ENCODE measurements at places on chromosomes 11 and 22.

DNA sequence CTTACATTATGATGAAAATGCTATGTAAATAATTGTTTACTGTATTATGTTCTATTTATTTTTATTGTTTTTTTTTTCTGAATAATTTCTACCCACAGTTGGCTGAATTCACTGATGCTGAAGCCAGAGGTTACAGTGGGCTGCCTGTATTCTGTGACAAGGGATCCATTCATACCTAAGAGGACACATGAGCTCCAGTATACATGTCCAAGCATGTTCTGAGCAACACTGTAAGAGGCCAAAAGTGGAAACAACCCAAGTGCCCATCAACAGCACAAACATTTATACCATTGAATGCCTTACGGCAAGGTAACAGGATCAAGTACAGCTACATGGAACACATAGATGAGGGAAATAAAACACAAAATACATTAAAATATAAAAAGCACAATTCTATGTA is 1.4 kb upstream of the SRSF8 start:
- no peak overlapping the region for H3K27ac ChIP-seq
- H3K27me3 ChIP-seq, result peaks cover 3% of the 10 kb centered on the region
- H3K4me1 ChIP-seq, result peaks cover 22% of the 10 kb centered on the region
- H3K36me3 ChIP-seq, result peaks cover 1% of the 10 kb centered on the region

- DNase-seq, result peak; percentile 28
- H3K4me3 ChIP-seq, result no peak overlapping the region
- H3K4me1 ChIP-seq, result peaks cover 4% of the 10 kb centered on the region
- H3K27ac ChIP-seq, result no peak overlapping the region
These were observed 84.7 kb downstream of the DGCR2 start for GRCh38 chr22:19037282-19038163.

- no peak overlapping the region for H3K4me3 ChIP-seq
- no peak for DNase-seq
- no peaks in the 10 kb centered on the region for H3K27me3 ChIP-seq
- no peaks in the 10 kb centered on the region for H3K36me3 ChIP-seq
- H3K27ac ChIP-seq, result no peak overlapping the region
- H3K4me1 ChIP-seq, result no peaks in the 10 kb centered on the region
These were observed 19.1 kb downstream of the ARHGEF17 start for GRCh38 chr11:73326929-73327811.

DNA sequence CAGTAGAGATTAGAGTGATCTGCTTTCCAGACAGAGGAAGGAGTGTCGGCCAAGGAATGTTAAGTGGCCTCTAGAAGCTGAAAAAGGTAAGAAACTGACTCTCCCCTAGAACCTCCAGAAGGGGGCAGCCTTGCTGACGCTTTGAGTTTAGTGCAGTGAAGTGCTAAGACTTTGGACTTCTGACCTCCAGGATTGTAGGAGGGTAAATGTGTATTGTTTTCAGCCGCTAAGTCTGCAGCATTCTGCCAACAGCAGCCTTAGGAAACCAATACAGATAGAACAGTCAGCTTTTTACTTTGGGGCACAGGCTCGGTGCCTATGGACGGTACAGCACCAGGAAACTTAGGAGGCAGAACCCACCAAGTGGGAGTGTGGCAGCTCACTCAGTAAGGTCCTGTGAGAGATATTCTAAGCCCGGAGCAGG is 3.6 kb upstream of the TBC1D22A start:
- DNase-seq, result peak; percentile 75
- H3K27me3 ChIP-seq, result no peaks in the 10 kb centered on the region
- H3K36me3 ChIP-seq, result peaks cover 4% of the 10 kb centered on the region
- H3K27ac ChIP-seq, result peak overlapping the region; percentile 12

DNA sequence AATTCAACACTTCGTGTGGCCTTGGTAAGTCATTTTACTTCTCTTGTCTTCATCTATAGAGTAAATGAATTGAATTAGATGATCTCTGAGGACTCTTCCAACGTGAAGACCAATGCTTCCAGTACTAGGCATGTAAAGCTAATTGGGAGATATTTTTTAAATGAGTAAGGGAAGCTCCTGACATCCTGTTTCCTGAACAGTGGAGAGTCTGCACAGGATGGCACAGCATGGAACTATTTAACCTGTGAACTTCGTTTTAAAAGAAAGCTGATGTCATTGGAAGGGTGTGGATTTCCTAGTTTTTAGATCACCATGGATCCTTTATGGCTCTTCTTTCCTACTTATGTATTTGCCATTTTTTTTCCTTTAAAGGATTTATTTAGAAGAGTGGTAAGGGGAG is 48.4 kb upstream of the HSD17B12 start:
- H3K36me3 ChIP-seq, result no peaks in the 10 kb centered on the region
- peaks cover 55% of the 10 kb centered on the region for H3K27me3 ChIP-seq
- DNase-seq, result no peak
- no peaks in the 10 kb centered on the region for H3K4me1 ChIP-seq
- no peak overlapping the region for H3K4me3 ChIP-seq
- H3K27ac ChIP-seq, result no peak overlapping the region

DNA sequence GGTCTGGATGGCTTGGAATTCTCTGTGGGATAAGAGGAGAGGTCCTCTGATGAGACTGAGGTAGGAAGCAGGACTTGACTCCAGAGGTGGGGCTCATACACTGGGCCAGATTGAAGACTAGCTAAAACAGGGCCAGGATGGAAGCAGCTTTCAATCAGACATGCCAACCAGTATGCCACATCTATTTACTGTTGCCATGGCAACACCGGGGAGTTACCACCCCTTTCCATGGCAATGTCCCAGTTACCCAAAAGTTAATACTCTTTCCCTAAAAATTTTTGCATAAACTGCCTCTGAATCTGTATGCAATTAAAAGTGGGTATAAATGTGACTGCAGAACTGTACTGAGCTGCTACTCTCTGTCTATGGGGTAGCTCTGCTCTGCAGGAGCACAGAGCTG is 247.5 kb upstream of the ZBED5 start:
- no peak for DNase-seq
- no peak overlapping the region for H3K4me3 ChIP-seq
- H3K27ac ChIP-seq, result no peak overlapping the region
- no peaks in the 10 kb centered on the region for H3K36me3 ChIP-seq

GRCh38 chr11:65111744-65112545 is at the start of gene TM7SF2:
Gene TM7SF2, plus strand, starts transcription at chr11:65111872. Its CDS starts 144 bp downstream, at chr11:65112016.
- H3K27ac ChIP-seq, result peak within 1 kb of the TSS; percentile 91
- peaks cover 20% of the 10 kb centered on the region for H3K4me1 ChIP-seq
- no peaks in the 10 kb centered on the region for H3K36me3 ChIP-seq
- DNase-seq, result peak; percentile 95

DNA sequence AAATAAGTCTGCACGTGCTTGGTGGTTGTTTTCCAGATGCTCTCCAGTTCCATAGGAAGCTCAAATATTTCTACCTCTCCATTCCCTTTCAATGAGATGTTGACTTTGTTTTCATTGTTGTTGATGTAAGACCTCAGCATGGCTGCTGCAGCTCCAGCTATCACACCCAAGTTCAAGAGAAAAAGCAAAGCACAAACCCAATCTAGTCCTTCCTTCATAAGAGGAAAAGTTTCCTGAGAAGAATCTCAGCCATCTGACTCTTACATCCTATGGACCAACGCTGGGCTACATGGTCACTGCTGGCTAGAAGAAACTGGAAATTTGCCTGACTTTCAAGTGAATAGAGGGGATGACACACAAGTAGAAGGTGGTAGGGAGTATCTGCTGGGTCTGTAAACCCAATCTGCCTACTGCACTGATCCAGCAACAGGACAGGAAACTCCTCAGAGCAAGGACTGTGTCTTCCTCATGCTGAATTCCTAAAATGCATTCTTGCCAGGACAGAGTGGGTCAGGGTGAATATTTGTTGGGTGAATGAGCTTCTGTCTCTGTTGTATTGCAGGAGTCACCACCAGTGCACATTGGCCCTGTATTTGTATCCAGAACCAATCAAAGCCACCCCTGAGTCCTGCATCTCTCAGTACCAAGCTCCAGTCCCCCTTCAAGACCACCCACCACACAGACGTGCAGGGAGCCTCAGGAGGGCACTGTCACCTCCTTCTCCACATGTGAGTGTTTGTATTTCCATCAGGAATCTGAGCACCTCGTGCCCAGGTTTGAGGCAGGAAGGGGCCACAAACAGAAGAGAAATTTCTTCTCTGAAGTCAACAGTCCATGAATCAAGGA is 118.0 kb upstream of the IGLL5 start:
- DNase-seq, result no peak
- peaks cover 28% of the 10 kb centered on the region for H3K4me1 ChIP-seq
- H3K4me3 ChIP-seq, result no peak overlapping the region
- H3K36me3 ChIP-seq, result no peaks in the 10 kb centered on the region

DNA sequence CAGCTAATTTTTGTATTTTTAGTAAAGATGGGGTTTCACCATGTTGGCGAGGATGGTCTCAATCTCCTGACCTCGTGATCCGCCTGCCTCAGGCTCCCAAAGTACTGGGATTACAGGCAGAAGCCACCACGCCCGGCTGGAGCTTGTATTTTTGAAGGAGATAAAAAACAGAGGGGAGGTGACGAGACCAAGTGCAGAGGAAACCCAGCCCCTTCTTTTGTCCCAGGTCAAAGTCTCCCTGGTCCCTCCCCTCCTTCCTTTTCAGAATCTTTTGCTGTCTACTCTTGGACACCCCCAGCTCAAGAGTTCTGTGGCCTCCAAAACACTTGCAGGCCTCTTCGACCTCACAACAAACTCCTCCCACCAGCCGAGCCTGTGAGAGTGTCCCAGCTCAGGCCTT is 12.2 kb upstream of the TMEM184B start:
- H3K4me3 ChIP-seq, result no peak overlapping the region
- DNase-seq, result no peak
- H3K27ac ChIP-seq, result no peak overlapping the region
- H3K36me3 ChIP-seq, result no peaks in the 10 kb centered on the region
- H3K4me1 ChIP-seq, result no peaks in the 10 kb centered on the region
- no peaks in the 10 kb centered on the region for H3K27me3 ChIP-seq

DNA sequence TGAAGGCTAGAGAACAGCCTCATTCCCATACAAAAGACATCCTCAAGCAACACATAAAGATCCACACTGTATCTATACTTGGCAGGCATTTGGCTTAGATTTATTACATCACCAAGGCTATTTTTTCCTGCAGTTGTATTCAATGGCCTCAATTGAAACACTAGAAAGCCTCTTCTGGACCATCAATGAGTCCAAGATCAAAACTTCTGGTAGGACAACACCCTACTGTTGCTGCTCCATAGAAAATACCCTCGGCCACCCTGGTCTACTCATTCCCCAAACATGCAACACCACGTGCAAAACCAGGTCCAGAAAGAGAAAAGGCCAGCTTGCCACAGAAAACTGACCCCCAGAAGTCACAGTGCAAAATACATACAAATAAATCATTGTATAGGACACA is 56.9 kb upstream of the CADM1 start:
- DNase-seq, result no peak
- H3K4me3 ChIP-seq, result no peak overlapping the region
- H3K36me3 ChIP-seq, result no peaks in the 10 kb centered on the region
- no peak overlapping the region for H3K27ac ChIP-seq
- H3K27me3 ChIP-seq, result peaks cover 2% of the 10 kb centered on the region

DNA sequence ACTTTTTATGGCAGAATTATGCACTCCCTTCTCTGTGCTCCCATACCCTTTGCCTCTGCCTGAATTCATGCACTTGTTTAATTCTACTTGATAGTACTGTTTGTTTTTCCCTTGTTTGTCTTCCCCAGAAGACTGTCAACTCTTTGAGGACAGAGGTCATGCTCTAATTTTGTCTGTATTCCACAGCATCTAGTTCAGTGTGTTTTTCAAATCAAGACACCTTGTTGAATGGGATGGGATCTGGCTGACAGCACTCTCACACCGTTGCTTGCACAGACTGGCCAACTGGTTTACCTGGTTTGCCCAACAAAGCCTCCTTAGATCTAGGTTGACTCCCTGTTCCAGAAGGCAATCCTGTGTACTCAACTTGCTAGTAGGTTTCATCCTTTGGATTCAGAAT is 121.2 kb upstream of the TIMP3 start:
- no peak overlapping the region for H3K27ac ChIP-seq
- no peak for DNase-seq
- H3K4me3 ChIP-seq, result no peak overlapping the region
- no peaks in the 10 kb centered on the region for H3K4me1 ChIP-seq
- H3K27me3 ChIP-seq, result peaks cover 61% of the 10 kb centered on the region

- peaks cover 5% of the 10 kb centered on the region for H3K27me3 ChIP-seq
- DNase-seq, result no peak
- no peak overlapping the region for H3K27ac ChIP-seq
- no peak overlapping the region for H3K4me3 ChIP-seq
These were observed 25.3 kb downstream of the PARVA start for GRCh38 chr11:12402691-12403120.

DNA sequence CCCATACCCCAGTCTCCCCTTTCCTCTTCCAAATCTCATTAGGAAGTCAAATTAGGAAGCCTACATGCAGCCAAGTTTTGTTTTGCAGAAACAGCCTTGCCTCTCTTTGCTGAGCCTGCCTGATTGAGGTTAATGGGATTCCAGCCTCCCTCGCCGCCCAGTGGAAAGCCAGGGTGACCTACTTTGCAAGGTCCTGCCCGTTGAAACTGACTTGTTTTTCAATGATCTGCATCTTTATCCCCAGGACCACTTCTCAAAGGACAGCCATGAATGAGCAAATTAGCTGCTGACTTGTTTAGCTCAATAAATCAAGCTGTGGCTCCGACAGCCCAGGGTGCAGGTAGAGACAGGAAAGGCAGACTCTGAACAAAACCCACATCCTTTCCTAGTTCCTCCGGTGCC is 110.4 kb downstream of the RRAS2 start:
- H3K36me3 ChIP-seq, result no peaks in the 10 kb centered on the region
- H3K27me3 ChIP-seq, result peaks cover 12% of the 10 kb centered on the region
- no peak for DNase-seq
- H3K27ac ChIP-seq, result no peak overlapping the region

DNA sequence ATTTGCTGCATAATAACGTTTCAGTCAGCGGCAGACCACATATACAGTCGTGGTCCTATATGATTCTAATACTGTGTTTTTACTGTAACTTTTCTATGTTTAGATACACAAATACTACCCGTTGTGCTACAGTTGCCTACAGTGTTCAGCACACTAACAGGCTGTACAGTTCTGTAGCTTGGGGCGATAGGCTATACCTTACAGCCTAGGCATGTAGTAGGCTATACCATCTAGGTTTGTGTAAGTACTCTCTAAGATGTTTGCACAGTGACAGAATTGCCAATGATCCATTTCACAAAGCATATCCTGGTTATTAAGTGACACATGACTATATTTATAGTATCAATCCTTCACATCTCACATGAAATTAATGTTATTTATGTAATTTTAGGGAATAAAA is 78.2 kb downstream of the YAP1 start:
- no peak overlapping the region for H3K27ac ChIP-seq
- H3K4me3 ChIP-seq, result no peak overlapping the region
- H3K27me3 ChIP-seq, result peaks cover 8% of the 10 kb centered on the region
- no peaks in the 10 kb centered on the region for H3K36me3 ChIP-seq
- H3K4me1 ChIP-seq, result no peaks in the 10 kb centered on the region

GRCh38 chr11:32794439-32794838 is at the start of gene CCDC73:
Gene CCDC73, minus strand, starts transcription at chr11:32794662. Its CDS starts 34,419 bp downstream, at chr11:32760243.
- DNase-seq, result no peak
- H3K36me3 ChIP-seq, result no peaks in the 10 kb centered on the region
- H3K4me1 ChIP-seq, result peaks cover 2% of the 10 kb centered on the region
